Kasumi-1 (cell line): ENCODE measurements at places on chromosomes 1 and 21.

GRCh38 chr1:234933475-234933874 is 195.2 kb downstream of the TOMM20 start:
- DNase-seq = no peak

GRCh38 chr1:176466514-176466913 is 3.5 kb downstream of the PAPPA2 start:
- DNase-seq = no peak

DNA sequence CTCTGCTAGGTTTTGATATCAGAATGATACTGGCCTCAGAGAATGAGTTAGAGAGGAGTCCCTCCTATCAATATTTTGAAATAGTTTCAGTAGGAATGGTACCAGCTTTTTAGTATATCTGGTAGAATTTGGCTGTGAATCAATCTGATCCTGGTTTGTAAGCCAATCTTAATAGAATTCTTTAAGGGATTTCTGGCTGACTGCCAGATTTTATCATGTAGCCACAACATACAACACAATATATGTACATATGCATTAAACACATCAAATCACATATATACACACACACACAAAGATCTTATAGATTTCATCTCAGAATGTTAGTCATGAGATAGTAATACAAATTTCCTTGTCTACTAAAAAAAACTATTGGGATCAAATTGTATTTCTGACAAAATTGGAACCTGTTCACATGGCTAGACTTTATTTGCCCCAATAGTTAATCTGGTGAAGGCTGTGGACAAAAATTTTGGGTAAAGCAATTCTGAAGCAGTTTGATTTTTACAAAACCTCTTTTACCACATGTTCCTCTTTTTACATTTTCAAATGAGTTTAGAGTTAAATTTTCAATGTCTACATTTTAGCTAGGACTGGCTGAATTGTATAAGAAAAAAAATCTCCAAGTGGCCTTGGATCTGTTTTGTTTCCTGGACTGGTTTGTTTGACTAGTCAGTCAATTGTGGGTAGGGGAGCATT is 151.7 kb downstream of the FASLG start:
- DNase-seq = peak; percentile 52

GRCh38 chr1:70542856-70543255 is 131.8 kb downstream of the CTH start:
- no peak for DNase-seq

DNA sequence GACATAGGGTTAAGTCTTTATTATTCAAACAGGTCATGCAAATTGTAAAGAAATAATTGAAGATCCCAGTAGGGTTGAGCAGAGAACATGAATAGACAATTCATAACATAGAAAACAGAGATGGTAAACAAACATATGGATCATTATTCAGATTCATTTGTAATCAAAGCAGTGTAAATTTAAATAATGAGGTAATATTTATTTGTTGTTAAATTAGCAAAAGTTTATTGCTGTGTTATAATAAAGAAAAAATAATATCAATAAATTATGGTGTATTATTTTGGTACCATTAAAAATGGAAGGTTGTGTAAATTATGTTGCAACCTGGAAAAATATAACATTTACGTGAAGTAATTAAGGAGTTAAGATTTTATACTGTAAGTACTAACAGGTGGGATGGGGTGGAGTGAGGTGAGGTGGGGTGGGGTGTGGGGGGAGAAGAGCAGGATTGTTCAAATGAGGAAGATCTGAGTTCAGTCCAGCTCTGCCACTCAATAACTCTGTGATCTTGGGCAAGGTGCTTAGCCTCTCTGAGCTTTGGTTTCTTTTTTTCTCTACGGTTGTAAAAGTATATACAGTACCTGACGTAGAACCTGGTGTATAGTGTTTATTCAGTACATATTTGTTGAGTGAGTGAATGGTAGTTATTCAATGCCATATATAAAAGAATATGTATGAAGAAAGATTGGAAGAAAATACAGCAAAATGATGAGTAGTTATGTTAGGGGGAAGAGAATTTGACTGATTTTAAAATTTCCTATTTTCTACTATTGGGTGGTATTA is 140.3 kb upstream of the KIF26B start:
- no peak for DNase-seq

GRCh38 chr1:94335950-94336349 is 82.2 kb upstream of the ABCD3 start:
- peak; percentile 81 for DNase-seq

GRCh38 chr21:28883931-28884330 is 108.7 kb downstream of the LTN1 start:
- no peak for DNase-seq

GRCh38 chr1:239274242-239274830 is 112.0 kb upstream of the CHRM3 start:
- no peak for DNase-seq

DNA sequence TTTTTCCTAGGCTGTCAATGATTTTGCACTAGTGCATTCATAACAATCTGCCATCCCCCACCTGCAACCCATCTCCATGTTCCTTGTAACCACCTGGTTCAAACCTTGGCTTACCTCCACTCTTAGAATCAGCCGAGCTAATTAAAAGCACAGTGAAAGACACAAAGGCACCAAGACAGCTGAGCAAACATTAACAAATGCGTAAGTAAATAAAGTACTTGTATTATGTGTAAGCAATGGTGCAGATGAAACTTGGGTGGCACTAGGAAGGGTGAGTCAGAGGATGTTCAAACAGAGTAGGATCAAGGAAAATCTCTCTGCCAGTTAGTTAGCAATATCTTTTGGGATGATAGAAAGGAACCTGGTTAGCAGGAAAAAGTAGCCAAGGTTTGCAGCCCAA is 5.1 kb upstream of the FOXJ3 start:
- DNase-seq = no peak

DNA sequence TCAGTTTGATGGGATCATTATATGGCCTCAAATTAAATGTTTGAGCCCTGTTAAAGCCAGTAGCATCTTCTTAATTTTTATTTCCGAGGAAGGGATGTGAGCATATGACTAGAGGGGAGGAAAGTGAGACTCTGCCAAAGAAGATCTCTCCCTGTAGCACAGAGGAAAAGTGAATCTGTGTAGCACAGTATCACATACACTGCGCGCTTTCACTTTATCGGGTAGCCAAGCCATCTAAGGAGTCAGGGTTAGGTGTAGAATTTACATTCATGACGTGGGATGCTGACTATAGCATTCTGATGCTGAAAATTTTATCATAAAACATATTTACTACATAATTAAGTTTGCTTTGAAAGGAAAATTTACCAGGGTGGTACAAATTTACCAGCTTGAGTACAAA is 24.0 kb downstream of the LRRC8D start:
- no peak for DNase-seq

- DNase-seq = peak; percentile 14
Measured at GRCh38 chr1:44040418-44040817, 9.2 kb upstream of the SLC6A9 start.

DNA sequence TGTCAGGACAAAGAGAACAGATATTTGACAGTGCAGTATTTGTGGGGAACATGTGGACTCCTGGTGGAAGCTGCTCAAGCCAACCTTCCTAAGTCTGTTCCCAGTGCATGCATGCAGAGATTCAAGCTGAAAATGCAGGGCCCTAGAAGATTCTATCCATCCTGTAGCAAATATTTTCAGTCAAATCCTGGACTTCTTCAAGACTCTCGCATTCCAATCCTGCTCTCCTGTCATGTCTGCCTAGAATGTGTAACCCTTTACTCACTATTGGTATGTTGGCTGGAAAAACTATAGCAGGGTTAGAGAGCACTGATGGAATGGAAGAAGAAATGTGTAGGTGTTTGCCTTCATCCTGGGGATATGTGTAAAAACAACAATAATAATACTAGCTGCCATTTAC is 385.6 kb upstream of the PKN2 start:
- no peak for DNase-seq
